Chondrocyte (in vitro differentiated cells): ENCODE measurements at places on chromosomes 7 and 10. TPM values are rescaled to one million over a fixed set of nuclear protein-coding genes. Genes with fewer than 3 reads are reported as not detected.
A peak's percentile ranks its signal among the peaks of the same experiment; 100 is the strongest.

The TMEM140 gene
- not detected in 3 replicates for total RNA-seq

The CAMK2B gene
- 0.27 to 0.82 TPM (median 0.48 TPM) in 3 replicates for total RNA-seq

The CALML5 gene
- total RNA-seq: not detected in 3 replicates

The H2AZ2 gene
- 119 to 139 TPM (median 126 TPM) in 3 replicates for total RNA-seq

The SCIN gene
- 0.65 to 2.6 TPM (median 0.82 TPM) in 3 replicates for total RNA-seq

The ADAP1 gene
- total RNA-seq: 3.9 to 7.0 TPM (median 6.7 TPM) in 3 replicates

The PON1 gene
- not detected in 3 replicates for total RNA-seq

The TSPAN12 gene
- 6.8 to 10.5 TPM (median 7.8 TPM) in 3 replicates for total RNA-seq

The PON3 gene
- total RNA-seq: not detected in 3 replicates

The PPP1R3C gene
- 24.0 to 39.8 TPM (median 39.0 TPM) in 3 replicates for total RNA-seq

The DCLRE1A gene
- 5.7 to 7.0 TPM (median 6.3 TPM) in 3 replicates for total RNA-seq

- no peak for DNase-seq
- no peak overlapping the region for H3K27ac ChIP-seq
- no peaks in the 10 kb centered on the region for H3K36me3 ChIP-seq
- peaks cover 10% of the 10 kb centered on the region for H3K27me3 ChIP-seq
Measured at GRCh38 chr10:121307411-121307980, 290.7 kb downstream of the FGFR2 start.

DNA sequence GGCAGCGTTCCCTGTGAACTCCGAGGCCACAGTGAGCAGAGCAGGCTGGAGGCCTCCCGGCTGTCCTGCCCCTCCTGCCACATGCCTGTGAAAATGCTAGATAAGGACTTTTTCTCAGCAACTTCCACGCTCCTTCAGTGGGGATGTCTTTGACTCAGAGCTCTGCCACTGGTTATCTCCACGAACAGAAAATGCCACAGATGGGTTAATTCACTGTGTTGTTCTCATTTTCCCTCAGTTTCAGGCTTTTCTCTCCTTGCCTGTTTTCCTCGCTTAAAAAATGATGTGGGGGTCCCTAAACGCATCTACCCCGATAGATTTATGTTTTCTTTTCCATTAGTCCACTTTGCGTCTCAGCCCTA lies 51.3 kb downstream of the IKZF1 start:
- no peak overlapping the region for H3K27ac ChIP-seq
- no peaks in the 10 kb centered on the region for H3K4me1 ChIP-seq
- H3K27me3 ChIP-seq: peaks cover 48% of the 10 kb centered on the region
- H3K4me3 ChIP-seq: no peak overlapping the region
- no peaks in the 10 kb centered on the region for H3K36me3 ChIP-seq
- no peak for DNase-seq

GRCh38 chr10:67803588-67804394 lies 34.2 kb downstream of the DNAJC12 start:
- H3K4me3 ChIP-seq: no peak overlapping the region

DNA sequence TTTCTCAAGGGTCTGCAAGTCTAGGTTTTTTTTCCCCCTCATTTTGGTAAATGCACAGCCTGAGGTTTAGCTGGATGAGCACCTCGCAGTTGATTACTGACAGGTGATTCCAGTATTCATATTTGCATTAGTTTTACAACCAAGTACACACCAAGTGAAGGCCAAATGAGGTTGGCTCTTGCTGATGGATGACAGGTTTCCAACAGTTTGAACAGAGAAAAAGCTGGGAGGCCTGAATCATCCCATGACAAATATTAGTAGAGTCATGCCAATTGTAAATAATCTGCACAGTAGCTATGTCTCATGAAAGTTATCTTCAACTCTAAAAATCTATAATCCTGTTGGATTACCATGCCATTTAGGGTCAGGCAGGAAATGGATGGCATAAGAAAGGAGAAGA lies 399.8 kb downstream of the HTR7 start:
- DNase-seq: no peak
- no peak overlapping the region for H3K4me3 ChIP-seq
- H3K27ac ChIP-seq: no peak overlapping the region
- no peaks in the 10 kb centered on the region for H3K36me3 ChIP-seq
- peaks cover 4% of the 10 kb centered on the region for H3K27me3 ChIP-seq
- H3K4me1 ChIP-seq: peaks cover 6% of the 10 kb centered on the region

DNA sequence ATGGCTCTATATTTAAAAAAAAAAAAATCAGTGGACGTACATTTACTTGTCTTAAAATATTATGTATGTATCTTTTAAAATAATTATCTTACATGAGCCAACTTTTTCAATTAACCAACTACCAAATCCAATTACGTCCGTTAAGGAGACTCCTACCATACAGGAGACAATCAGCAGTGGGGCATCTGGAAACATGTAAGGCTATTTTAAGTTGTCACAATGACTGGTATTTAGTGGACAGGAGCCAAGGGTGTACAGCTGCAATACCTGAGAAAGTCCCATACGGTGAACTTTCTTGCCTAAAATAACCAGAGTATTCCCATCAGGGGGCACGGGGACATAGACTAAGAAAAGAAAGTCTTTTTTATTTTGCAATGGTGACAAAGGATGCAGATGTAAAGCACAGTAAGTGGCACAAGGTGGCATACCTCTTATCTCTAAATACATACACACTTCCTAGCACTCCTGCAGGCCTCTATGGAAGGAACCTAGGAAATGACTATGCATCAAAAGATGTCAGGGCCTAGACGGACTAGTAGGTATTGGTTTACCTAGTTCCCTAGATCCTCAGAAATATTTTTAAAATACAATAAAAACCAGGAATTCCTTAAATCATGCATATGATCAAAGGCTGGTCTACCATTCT lies 16.0 kb upstream of the TLL2 start:
- H3K27ac ChIP-seq: no peak overlapping the region
- DNase-seq: no peak
- peaks cover 27% of the 10 kb centered on the region for H3K36me3 ChIP-seq

GRCh38 chr10:51403521-51403920 lies 295.9 kb downstream of the CSTF2T start:
- H3K4me3 ChIP-seq: no peak overlapping the region
- H3K4me1 ChIP-seq: peaks cover 28% of the 10 kb centered on the region
- no peak overlapping the region for H3K27ac ChIP-seq
- no peaks in the 10 kb centered on the region for H3K36me3 ChIP-seq

- no peak for DNase-seq
- H3K27me3 ChIP-seq: no peaks in the 10 kb centered on the region
- peaks cover 40% of the 10 kb centered on the region for H3K4me1 ChIP-seq
- H3K36me3 ChIP-seq: no peaks in the 10 kb centered on the region
- H3K27ac ChIP-seq: peak overlapping the region; percentile 15
Measured at GRCh38 chr7:28179120-28180030, 1.2 kb downstream of the JAZF1 start.

DNA sequence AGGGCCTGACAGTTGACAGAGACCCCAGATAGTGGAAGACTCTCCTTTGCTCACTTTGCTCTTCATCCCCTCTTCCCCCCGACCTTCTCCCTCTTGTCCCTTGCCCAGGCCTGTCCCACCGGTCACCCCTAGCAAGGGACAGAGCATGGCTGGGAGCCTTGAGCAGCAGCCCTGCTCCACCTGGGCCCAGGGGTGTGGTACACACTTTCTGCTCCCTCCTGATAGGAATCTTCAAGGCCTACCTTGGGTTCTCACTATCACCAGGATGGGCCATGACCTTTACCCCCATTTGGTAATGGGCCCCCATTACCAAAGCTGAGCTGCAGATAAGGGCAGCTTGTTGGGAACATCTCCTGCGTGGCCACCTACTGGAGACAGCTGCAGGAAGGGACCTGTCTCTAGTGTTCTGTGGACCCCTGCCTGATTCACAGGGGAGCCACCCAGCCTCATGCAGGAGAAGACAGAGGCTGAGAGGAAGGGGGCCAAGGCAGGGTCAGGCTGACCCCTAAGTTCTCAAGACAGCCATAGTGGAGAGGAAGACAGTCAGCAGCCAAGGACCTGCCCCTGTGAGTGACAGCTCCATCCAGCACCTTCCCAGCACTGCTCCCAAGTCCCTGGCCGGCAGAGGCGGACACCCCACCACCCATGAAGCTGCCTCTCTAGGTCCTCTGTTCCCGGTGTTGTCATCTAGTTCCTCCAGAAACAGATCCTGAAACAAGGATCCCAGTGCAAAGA lies 913 bp upstream of the NPC1L1 start:
- H3K36me3 ChIP-seq: no peaks in the 10 kb centered on the region
- H3K4me1 ChIP-seq: no peaks in the 10 kb centered on the region
- H3K4me3 ChIP-seq: no peak overlapping the region
- H3K27me3 ChIP-seq: no peaks in the 10 kb centered on the region
- DNase-seq: peak; percentile 48

GRCh38 chr10:4073912-4074311 lies 288.9 kb upstream of the KLF6 start:
- no peaks in the 10 kb centered on the region for H3K36me3 ChIP-seq
- H3K4me1 ChIP-seq: peaks cover 46% of the 10 kb centered on the region
- no peaks in the 10 kb centered on the region for H3K27me3 ChIP-seq
- H3K27ac ChIP-seq: peak overlapping the region; percentile 68
- H3K4me3 ChIP-seq: no peak overlapping the region

DNA sequence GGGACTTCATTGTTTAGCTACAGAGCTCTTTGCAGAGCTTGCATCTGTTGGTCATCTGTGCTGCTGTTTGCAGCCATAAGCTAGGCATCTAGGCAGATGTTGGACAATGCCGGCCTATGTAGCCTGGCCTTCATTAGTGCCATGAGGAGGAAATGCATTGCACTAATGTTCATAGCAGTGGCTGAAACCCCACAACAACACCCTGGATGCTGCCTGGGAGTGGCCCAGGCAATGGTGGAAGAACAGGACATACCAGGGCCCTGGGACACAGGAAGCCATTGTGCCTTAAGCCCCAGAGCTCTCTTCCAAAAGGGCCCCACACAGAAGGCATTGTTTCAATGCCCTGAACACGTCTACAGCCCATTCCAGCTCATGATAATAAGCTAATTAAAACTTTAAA lies 131.5 kb upstream of the LYZL1 start:
- no peaks in the 10 kb centered on the region for H3K36me3 ChIP-seq
- DNase-seq: no peak
- no peaks in the 10 kb centered on the region for H3K27me3 ChIP-seq
- no peak overlapping the region for H3K4me3 ChIP-seq
- peaks cover 19% of the 10 kb centered on the region for H3K4me1 ChIP-seq

GRCh38 chr10:74328388-74328787 lies 177.4 kb downstream of the ADK start:
- H3K4me3 ChIP-seq: no peak overlapping the region
- H3K4me1 ChIP-seq: peaks cover 31% of the 10 kb centered on the region
- H3K36me3 ChIP-seq: peaks cover 2% of the 10 kb centered on the region
- no peak overlapping the region for H3K27ac ChIP-seq
- H3K27me3 ChIP-seq: no peaks in the 10 kb centered on the region

DNA sequence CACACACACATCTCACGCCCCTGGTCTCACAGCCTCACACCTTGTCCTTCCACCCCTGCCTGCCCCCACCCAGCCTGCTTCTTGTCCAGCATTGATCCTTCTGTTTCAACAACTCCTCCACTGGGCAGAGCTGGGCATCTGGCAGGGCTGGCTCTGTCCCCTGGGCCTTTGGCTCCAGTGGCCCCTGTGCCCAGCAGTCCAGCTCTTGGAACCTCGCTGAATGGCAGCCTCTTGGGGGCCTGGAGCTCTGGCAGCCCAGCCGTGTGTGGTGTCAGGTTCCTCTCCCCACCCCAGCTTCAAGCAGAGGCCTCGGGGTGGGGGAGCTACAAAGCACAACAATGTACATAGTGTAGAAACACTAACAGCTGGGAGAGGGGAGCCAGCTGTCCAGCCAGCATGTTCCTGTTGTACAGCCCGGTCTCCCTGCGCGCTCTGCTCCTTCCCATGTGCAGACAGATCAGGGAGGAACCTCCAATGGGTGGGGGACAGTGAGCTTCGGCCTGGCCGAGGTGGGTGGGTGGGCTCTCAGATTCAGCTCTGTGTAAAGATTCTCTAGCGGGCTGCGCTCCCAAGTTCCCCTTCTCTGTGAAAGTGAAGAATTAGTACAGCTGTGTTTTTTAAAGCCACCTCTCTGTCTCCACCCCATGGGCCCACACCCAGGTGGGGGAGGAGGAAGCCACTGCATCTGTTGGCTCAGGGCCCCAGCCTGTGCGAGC lies 19.4 kb downstream of the ZMIZ2 start:
- peaks cover 40% of the 10 kb centered on the region for H3K4me1 ChIP-seq
- H3K27ac ChIP-seq: peak overlapping the region; percentile 71
- H3K4me3 ChIP-seq: peak overlapping the region; percentile 48
- peak; percentile 77 for DNase-seq
- H3K27me3 ChIP-seq: no peaks in the 10 kb centered on the region

- H3K27me3 ChIP-seq: no peaks in the 10 kb centered on the region
- H3K4me1 ChIP-seq: peaks cover 28% of the 10 kb centered on the region
- no peak overlapping the region for H3K27ac ChIP-seq
- peaks cover 1% of the 10 kb centered on the region for H3K36me3 ChIP-seq
- no peak overlapping the region for H3K4me3 ChIP-seq
Measured at GRCh38 chr10:119415121-119415520, 127.4 kb downstream of the RGS10 start.

DNA sequence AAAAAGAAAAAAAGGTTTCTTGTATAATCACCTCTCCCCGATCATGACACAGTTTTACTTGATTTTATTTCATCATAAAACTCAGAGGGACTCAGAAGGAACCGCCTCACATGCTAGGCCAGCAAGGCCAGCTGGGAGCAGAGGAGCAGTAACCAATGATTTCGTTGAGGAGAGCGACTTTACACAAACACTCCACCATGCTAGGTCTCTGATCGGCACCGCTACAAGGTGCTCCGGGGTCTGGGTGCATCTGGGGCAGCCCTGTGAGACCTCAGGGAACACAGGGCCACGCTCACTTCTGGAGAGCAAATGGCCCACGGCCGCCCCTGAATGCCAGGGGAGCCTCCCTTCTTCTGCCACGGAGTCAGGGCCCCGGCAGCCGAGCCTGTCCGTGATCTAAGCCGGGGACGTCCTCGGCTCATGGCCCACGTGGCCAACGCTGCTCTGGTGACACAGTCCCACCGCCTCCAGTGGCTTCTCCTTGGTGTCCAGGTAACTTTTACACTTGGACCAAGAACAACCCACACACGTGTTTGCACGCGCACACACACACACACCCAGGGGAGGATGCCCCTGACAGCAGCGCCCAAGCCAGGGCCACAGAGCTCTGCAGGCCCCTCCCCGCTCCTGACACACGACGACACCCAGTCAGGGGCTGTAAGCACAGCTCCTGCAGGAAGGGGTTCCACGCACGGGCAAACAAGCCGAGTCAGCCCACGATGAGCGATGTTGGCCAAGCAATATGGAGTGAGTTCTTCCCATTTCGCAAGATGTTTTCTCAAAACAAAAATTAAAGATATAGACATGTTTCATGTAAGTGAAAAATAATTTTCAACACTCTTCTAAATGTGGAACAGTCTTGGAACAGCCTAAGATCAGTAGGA lies 332.3 kb downstream of the DNAJB6 start:
- H3K36me3 ChIP-seq: no peaks in the 10 kb centered on the region
- peaks cover 8% of the 10 kb centered on the region for H3K4me1 ChIP-seq
- H3K4me3 ChIP-seq: no peak overlapping the region
- peaks cover 36% of the 10 kb centered on the region for H3K27me3 ChIP-seq
- H3K27ac ChIP-seq: no peak overlapping the region

DNA sequence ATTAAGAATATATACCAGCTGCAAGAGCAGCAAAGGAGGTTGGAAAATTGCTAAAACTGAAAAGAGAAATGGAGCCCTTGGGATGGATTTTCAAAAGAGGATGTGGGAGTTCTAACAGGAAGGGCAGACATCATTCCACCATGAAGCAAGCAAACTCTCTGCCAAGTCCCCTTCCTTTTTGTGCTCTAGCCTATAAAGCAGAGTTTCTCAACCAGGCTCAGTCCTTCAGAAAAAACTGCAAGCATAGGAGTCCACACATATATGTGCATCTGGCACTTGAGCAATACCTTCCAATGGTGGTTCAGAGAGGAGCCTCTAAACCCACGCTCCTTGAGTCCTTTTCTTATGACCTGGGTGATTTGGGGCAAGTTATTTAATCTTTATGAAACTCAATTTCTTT lies 98.6 kb upstream of the MKX start:
- H3K27me3 ChIP-seq: no peaks in the 10 kb centered on the region
- no peak overlapping the region for H3K27ac ChIP-seq
- no peaks in the 10 kb centered on the region for H3K4me1 ChIP-seq
- H3K4me3 ChIP-seq: no peak overlapping the region
- no peak for DNase-seq
